Dermis blood vessel endothelial cell (primary cell): ENCODE measurements at places on chromosomes 13 and 19. TPM values are rescaled to one million over a fixed set of nuclear protein-coding genes. Genes with fewer than 3 reads are reported as not detected.

WDR87 gene
- total RNA-seq: not detected in 2 replicates

TNNT1 gene
- total RNA-seq: 0.60 and 1.7 TPM in 2 replicates

- no peak for DNase-seq
Observed at GRCh38 chr19:35751839-35752745, 3.7 kb downstream of the LIN37 start.

DNA sequence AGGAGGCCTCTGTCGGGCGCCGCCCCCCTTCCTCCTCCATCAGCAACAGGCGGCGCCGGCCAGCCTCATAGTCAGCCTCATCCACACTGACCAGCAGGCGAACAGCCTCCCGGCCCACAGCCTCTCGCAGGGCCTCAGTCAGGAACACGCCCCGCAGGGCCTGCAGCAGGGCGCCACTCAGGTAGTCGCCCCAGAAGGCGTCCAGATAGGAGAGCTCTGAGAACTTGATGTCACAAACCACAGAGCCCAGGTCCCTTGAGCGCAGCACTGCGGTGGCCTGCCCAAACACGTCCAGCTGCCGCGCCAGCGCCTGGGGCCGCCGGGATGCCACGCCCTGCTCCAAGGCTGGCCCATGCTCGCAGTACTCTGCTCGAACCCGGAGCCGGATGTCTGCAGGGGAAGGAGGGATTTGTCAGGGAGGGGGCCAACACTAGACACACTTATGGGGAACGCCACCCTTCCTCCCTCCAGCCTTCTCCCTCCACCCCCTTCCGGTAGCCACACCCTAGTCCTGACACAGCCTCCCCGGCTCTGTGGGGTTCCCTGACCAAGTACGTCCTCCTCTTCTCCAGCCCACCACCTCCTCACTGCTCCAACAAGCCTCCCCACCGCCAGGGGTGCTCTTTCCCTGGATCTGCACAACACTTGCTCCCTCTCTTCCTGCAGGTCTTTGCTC, 17.9 kb downstream of the DEDD2 start:
- no peak for DNase-seq

ESD gene
- 89.7 and 94.1 TPM in 2 replicates for total RNA-seq

- DNase-seq: no peak
Observed at GRCh38 chr13:95763601-95764000, 86.7 kb downstream of the DNAJC3 start.

GRCh38 chr13:109746364-109746763, 40.0 kb downstream of the IRS2 start:
- DNase-seq: no peak
